ENCODE measurements at places on chromosomes 2 and 18. TPM values are rescaled to one million over a fixed set of nuclear protein-coding genes. Genes with fewer than 3 reads are reported as not detected.

- DNase-seq = no peak
Measured at GRCh38 chr2:168231609-168232241, 15.7 kb downstream of the STK39 start.

DNA sequence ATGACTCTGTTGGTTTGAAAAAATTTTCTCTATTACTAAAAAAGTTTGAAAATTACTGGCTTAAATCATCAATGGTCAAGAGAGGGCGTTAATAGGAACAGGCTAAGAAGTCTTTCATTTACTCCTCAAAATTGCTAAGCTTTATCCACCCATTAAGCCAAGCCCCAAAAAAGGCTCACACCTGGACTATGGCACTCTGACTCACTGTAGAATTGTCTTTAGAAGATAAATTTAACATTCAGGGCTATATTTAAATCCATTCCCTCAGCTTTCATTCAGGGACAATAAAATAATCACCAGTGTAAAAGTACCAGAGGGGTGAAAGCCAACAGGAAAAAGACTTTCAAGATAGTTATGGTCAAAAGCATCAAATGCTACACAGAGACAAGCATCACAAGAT, 80.0 kb downstream of the SESTD1 start:
- no peak for DNase-seq

- no peak for DNase-seq
Measured at GRCh38 chr2:64211276-64211921, 67.2 kb upstream of the PELI1 start.

The IL1RL1 gene
- total RNA-seq = 8.7 TPM

The DNAH7 gene
- total RNA-seq = 2.0 TPM
